ENCODE measurements at places on chromosomes 1 and 21. TPM values are rescaled to one million over a fixed set of nuclear protein-coding genes. Genes with fewer than 3 reads are reported as not detected.

The PGLYRP3 gene
- polyA plus RNA-seq: not detected

The LEPR gene
- polyA plus RNA-seq: 2.3 TPM

The CELA2A gene
- polyA plus RNA-seq: not detected

The ASPM gene
- 3.3 TPM for polyA plus RNA-seq

The KCNK1 gene
- polyA plus RNA-seq: 10.1 TPM

The SHCBP1L gene
- not detected for polyA plus RNA-seq

The BSND gene
- polyA plus RNA-seq: not detected
